ENCODE measurements at places on chromosomes 7 and 10.

GRCh38 chr10:4851846-4852245 lies 25.8 kb downstream of the AKR1E2 start:
- DNase-seq, result no peak

GRCh38 chr10:132105302-132105995 lies 39.7 kb downstream of the JAKMIP3 start:
- DNase-seq, result no peak

- no peak for DNase-seq
Observed at GRCh38 chr7:38127216-38128207, 50.5 kb upstream of the STARD3NL start.

GRCh38 chr7:10720042-10720441 lies 253.6 kb upstream of the PHF14 start:
- DNase-seq, result no peak

GRCh38 chr10:104638861-104639589 lies 2.1 kb upstream of the SORCS3 start:
- no peak for DNase-seq

DNA sequence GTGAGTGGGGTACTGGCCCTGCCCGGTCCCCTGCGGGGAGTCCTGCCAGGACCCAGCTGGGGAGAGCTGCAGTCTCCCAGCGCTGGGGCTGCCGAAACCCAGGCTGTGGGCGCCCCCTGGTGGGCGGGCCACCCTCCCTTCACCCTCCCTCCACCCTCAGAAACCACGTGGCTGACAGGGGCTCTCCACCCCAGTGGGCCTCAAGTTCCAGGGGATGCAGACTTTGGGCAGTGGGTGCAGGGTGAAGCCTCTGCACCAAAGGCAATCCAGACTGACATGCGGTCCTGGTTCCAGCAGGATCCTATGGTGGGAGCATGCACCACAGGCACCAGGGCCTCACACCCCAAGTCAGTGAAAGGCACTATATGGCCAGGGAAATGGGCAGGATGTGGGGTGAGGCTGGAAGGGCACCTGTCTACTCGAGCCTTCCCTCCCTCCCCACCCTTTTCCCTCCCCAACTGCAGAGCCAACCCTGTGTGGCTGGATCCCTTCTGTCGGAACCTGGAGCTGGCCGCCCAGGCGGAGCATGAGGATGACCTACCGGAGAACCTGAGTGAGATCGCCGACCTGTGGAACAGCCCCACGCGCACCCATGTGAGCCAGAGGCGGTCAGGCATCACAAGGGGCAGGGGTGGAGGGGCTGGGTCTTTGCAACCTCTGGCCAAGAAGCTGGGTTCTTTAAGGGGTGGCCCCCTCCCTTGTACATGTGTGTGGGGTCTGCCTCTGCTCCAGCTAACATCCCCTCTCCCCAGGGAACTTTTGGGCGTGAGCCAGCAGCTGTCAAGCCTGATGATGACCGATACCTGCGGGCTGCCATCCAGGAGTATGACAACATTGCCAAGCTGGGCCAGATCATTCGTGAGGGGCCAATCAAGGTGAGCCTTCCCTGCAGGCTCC lies 38.8 kb downstream of the PSAP start:
- DNase-seq, result peak; percentile 60

GRCh38 chr7:124843336-124843735 lies 77.7 kb upstream of the GPR37 start:
- DNase-seq, result no peak

DNA sequence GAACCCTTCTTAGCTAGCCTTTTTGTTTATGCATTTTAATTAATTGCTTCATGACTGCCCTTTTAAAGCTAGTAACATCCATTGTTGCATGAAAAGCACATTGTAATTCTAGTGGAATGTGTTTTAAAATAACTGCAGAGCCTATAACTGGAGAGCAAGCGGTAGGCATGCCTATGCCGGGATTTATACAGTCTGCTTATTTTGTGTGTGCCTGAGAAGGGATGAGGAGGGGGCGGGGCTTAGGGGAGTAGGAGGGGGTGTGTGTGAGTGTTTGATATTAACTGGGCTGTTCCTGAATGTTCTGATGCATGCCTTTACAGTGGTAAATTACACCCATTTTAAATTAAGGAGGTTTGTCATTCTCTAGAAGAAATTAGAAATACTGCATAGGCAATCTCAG lies 208.1 kb downstream of the TCF7L2 start:
- no peak for DNase-seq

GRCh38 chr10:113345826-113346624 lies 206.8 kb upstream of the HABP2 start:
- no peak for DNase-seq

DNA sequence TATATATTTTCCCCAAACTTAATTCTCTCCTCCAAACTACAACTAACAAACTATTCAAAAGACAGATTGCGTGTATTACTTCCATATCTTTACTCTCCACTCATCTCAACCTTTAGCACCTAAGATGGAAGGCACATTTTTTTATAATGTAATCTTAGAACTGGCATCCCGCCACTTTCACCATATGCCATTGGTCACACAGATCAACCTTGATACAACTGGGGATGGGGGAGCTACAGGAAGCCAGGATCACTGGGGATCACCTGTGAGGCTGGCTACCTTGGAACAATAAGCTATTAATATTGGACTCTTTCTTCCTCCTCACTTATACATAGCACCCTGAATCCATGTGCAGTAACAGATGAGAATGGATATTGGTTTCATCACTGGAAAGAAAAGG lies 469.6 kb upstream of the LRRN3 start:
- no peak for DNase-seq

DNA sequence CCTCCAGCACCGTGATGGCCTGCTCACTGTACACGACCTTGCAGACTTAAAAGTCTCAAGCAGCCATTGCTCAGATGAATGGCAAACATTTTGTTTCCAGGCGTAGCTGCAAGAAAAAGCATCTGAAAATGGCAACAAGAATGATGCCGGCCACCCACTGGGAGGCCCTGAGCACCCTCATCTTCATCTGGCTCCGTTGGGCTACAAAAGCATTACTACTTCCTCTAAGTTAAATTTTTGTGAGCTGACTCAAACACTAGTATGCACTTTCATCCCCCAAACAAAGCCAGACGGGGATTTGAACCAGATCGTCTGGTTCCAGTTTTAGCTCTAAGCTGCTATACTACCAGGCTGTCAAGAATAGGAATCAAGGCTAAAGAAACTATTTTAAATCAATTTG lies 116.6 kb upstream of the CDK1 start:
- DNase-seq, result no peak

- DNase-seq, result no peak
Observed at GRCh38 chr7:11758627-11759111, 73.3 kb downstream of the THSD7A start.

DNA sequence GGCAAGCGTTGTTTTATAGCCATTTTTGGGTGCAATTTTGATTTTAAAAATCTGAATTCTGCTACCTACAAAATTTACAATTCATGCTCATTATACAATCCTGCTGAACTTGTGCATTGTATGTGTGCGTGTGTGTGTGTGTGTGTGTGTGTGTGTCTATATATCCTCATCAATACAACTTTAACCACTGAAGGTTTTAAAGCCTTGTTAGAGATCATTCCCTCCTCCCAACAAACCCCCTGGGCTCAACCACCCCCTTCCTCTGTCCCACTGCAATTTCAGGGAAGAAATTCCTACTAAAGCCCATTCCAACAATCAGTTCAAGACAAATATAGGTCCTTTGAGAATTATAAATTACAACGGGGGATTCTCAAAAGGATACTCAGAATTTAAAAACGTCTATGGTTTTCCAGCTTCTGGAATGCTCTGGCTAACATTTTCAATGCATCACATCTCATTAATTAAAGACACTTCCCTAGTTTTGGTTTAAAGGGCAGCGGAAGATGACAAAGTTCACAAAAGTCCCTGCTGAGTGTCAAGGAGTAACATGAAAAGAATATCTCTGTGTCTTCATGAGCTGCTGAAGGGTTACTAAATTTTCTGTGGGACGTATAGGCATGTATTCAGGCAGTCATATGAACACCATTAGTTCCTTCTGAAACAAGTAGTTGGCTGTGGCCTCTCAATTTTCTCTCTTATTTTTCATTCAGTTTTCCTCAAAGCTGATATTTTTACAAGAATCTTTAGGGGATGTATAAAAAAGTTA lies 889 bp upstream of the SEMA3A start:
- DNase-seq, result no peak

GRCh38 chr10:124007773-124008145 lies 85.6 kb downstream of the CHST15 start:
- no peak for DNase-seq

- peak; percentile 80 for DNase-seq
Observed at GRCh38 chr7:134986363-134987251, at the start of gene AGBL3. AGBL3 (plus strand) TSS chr7:134986508; CDS start chr7:134987934, 1,426 bp downstream.

- DNase-seq, result no peak
Observed at GRCh38 chr10:74314166-74314565, 163.1 kb downstream of the ADK start.

DNA sequence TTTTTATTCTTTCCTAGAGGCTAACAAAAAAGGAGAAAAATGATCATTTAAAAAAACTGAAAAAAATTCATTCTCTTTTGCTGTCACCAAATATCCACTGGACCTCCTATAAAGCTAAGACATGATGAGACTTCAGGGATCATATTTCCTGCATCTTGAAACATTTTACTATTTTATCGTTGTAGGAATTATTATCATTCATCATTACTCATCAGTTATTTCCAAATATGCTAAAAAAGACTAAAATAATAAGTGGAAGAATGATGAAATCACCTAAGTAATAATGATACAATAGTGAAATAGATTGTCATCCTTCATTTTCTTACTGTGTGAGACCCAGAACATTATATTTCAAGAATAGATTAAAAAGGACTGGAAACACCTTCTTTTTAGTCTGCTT lies 28.3 kb downstream of the TAF3 start:
- no peak for DNase-seq

GRCh38 chr10:95640891-95641315 lies 15.6 kb downstream of the ALDH18A1 start:
- DNase-seq, result no peak

- no peak for DNase-seq
Observed at GRCh38 chr10:113175756-113176651, 226.0 kb downstream of the TCF7L2 start.

DNA sequence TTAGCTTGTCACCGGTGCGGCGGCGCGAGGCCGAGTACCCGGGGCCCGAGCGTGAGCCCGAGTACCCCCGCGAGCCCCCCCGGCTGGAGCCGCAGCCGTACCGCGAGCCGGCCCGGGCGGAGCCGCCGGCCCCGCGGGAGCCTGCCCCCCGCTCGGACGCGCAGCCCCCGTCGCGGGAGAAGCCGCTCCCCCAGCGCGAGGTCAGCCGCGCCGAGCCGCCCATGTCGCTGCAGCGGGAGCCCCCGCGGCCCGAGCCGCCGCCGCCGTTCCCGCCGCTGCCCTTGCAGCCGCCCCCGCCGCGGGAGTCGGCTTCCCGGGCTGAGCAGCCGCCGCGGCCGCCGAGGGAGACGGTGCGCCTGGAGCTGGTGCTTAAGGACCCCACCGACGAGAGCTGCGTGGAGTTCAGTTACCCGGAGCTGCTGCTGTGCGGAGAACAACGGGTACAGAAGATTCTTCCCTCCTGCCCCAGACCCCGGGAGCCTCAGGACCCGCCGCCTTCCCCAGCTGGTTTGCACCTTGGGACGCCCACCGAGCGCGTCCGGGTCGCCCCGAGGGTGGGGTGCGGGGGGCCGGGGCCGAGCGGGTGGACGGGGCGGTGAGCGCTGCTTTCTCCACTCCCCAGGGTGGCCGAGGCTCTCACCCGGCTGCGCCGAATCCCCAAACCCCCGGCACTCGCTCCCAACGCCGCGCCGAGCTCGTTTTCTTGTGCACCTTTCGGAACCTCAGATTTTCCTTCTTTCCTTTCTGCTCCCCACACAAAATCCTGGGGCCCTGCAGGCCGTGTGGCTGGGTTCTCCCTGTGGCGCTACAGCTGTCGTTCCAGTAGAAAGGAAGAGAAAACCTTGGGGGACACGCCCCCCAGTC lies 708 bp downstream of the UBN2 start:
- peak; percentile 22 for DNase-seq

DNA sequence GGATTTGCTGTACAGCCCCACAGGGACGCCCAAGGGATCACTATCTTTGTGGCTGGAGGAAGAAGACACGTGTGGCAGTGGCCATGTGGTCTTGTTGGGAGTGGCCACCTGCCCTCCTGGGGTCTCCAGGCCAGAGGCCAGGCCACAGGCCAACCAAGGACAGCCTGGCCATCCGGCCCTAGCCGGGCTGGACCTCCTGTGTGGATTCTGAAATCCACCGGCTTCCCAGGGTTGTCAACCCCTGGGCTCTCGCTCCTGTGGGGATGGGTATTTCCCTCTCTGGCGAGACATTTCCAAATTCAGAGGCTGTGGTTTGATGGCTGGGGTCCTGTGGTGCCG lies 31.5 kb upstream of the CFAP46 start:
- DNase-seq, result no peak

GRCh38 chr7:94059746-94060145 lies 55.6 kb upstream of the BET1 start:
- no peak for DNase-seq

- DNase-seq, result no peak
Observed at GRCh38 chr10:112367516-112367915, 6.4 kb upstream of the ACSL5 start.

DNA sequence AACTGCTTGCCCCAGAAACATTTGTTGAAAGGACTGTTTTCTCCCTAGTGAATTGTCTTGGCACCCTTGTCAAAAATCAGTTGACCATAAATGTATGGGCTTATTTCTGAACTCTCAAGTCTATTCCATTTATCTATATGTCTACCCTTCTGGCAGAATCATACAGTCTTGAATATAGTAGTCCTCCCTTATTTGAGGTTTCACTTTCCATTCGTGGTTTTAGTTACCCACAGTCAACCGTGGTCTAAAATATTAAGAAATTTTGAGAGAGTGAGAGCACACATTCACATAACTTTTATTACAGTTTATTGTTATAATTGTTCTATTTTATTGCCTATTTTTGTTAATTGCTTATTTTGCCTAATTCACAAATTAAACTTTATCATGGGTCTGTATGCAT lies 17.4 kb upstream of the CEP41 start:
- DNase-seq, result no peak

GRCh38 chr10:61900829-61901792 lies at the start of gene ARID5B:
ARID5B (plus strand) TSS chr10:61901699; CDS start chr10:61901710, 11 bp downstream.
- DNase-seq, result no peak

GRCh38 chr7:44476313-44476712 lies 14.1 kb downstream of the NUDCD3 start:
- no peak for DNase-seq

GRCh38 chr7:36967387-36967786 lies 243.1 kb upstream of the AOAH start:
- DNase-seq, result no peak

DNA sequence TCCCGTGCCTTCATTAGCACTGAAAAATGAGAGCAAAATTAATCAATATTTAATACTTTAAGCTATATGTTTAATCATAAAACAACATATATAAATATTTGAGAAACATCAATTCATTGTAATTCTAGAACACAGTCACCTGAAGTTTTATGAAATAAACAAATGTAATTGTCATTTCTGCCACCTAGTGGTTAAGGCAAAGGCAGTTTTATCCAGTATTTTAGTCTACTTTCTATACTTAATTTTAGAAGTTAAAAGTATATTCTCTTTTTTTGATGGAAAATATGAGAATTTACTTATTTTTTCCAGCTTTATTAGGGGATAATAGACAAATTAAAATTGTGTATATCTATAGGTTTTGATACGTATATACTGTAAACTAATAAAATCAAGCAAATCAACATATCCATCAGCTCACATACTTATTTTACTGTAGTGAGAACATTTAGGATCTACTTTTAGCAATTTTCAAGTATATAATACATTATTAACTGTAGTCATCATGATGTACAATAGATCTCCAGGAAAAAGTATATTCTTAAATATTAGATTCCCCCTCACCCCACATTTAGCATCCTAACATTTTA lies 16.9 kb downstream of the PCGF6 start:
- DNase-seq, result no peak

All from activated CD4-positive, CD25-positive, alpha-beta regulatory T cell (primary cell).